Smooth muscle cell of the brain vasculature (primary cell): ENCODE measurements at places on chromosomes 12 and 14.

DNA sequence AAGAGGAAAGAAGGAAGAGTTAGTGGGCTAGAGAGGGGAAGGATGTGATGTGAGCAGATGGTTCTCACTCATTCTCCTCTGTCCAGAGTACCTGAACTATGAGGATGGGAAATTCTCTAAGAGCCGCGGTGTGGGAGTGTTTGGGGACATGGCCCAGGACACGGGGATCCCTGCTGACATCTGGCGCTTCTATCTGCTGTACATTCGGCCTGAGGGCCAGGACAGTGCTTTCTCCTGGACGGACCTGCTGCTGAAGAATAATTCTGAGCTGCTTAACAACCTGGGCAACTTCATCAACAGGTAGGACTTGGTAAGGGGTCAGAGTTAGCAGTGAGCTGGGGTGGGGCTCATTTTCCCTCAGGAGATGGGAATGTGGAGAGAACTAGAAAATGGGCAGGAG lies 7.6 kb downstream of the DDIT3 start:
- DNase-seq: no peak

GRCh38 chr12:92110083-92110640 lies 35.5 kb downstream of the BTG1 start:
- DNase-seq: no peak

- no peak for DNase-seq
Observed at GRCh38 chr12:6699989-6700645, 498 bp downstream of the PIANP start.

DNA sequence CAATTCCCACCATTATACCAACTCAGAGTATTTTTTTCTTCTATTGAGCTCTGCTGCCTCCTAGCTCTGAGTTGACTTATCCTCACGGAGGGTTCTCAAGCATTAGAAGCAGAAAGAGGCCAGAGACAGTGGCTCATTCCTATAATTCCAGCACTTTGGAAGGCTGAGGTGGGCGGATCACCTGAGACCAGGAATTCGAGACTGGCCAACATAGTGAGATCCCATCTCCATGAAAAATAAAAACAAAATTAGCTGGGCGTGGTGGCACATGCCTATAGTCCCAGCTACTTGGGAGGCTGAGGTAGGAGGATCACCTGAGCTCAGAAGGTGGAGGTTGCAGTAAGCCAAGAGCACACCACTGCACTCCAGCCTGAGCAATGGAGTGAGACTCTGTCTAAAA lies 21.0 kb downstream of the HPD start:
- no peak for DNase-seq

DNA sequence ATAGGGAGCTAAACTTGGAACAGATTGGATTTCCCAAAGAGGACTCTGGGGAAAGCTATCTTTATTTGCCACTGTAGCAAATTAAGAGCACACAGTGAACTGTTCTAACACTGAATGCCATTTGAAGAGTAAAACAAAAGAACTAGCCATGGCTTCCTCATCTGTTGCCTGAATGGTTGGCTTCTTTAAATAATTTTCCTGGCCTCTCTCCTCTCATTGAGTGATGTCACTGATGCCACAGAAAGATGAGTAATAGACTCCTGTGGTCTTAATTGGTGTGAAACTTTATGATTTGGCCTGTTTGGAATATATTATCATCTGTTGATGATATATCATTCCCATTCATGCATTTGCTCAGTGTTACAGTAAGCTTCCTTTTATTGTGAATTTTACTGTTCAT lies 42.5 kb downstream of the WDR20 start:
- DNase-seq: no peak

- no peak for DNase-seq
Observed at GRCh38 chr12:673849-674248, 10.6 kb upstream of the NINJ2 start.

- DNase-seq: no peak
Observed at GRCh38 chr12:62848418-62848817, 86.5 kb downstream of the PPM1H start.

DNA sequence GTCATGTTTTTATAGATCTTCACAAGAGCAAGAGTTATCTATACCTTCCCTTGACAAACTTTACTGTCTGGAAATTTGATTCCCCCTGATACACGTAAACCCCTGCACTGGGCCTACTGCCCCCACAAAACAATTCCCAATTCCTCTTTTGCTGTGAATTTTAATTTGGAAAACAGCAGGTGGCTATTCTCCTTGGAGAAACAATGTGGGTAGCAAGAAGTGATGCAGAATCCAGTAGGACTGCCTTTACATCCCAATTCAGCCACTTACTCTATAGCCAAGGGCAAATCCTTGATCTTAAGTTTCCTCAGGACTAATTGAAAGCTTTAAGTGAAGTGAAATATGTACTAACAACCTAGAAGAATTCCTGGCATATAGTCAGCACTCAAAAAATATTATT lies 129.3 kb downstream of the ACSS3 start:
- DNase-seq: no peak

GRCh38 chr14:105600939-105601359 lies 74.6 kb downstream of the TMEM121 start:
- DNase-seq: no peak

GRCh38 chr12:119153477-119154434 lies 25.0 kb upstream of the HSPB8 start:
- DNase-seq: no peak

- no peak for DNase-seq
Observed at GRCh38 chr14:93748208-93749075, 39.8 kb downstream of the PRIMA1 start.

GRCh38 chr14:34750670-34751069 lies 36.3 kb upstream of the CFL2 start:
- DNase-seq: peak; percentile 17

DNA sequence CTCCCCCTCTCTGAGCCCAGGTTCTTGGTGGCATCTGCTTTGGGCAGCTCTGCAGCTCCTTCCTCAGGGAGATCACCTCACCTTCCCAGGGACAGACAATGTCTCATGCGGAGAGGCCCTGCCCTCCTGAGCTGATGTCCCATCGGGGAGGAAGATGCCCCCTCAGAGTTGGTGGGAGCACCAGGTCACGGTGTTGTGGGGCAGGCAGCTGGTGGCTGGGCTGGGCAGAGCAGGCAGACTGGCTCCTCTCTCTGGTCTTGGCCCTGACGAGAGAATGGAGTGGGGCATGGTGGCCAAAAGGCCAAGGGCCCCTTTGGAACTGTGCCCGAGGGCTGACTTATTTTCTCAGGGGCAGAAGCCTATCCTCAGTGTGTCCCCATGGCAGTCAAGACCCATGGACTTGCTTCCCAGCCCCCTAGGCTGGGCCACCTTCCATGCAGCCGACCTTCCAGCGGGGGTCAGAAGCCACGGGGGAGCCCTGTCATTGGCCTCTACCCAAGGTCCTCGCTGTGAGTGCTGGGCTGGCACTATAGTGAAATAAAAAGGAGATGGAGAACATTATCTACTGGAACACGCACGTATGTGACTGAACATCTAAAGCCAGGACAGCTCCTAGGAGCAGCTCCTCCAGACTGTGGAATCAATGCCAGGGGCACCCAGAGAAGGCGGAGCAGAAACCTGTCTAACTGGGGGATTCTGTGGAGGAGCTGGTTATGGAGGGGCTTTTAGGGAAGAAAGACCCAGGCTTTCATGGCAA lies 21.9 kb downstream of the PPP2R5C start:
- no peak for DNase-seq

DNA sequence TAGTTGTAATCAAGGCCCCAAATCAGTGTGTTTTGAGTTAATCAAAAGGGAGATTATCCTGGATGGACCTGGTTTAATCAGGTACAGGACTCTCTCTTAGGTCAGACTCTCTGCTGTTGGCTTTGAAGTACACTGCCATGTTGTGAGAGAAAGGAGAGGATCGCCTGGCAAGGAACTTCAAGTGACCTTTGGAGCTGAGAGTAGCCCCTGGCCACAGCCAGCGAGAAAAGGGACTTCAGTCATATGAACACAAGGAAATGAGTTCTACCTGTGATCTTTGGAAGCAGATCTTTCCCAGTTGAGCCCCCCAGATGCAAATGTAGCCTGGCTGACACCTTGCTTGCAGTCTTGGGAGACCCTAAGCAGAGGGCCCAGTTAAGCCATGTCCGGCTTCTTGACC lies 68.3 kb upstream of the CPM start:
- no peak for DNase-seq

GRCh38 chr12:10243818-10244520 lies 31.3 kb downstream of the GABARAPL1 start:
- DNase-seq: no peak

DNA sequence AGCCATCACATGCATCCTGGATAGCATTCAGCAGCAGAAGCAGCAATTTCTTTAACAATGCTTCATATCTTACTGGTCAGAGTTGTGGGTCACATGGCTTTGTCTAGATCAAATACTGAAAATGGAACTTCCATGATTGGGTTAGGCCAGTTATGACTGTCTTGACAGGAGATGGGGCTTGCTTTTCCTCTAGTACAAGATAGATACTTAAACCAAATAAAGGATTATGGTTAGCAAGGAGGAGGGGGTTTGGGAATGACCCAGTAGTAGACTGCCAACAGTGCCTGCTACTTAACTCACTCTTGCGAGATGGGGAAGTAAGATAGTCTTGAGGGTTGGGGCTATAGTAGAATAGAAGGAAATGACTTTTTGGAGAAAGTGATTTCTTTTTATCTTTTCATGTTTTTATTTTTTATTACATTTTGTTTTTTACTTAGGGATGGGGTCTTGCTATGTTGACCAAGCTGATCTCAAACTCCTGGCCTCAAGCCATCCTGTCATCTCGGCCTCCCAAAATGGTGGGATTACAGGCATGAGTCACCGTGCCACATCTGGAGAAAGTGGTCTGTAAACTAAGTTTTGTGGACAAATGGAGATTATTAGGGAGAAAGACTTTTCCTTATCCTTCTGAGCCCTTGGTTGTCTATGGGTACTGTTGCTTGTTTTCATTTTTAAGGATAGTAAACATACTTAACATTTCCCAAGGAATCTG lies 37.6 kb downstream of the WNK1 start:
- no peak for DNase-seq

DNA sequence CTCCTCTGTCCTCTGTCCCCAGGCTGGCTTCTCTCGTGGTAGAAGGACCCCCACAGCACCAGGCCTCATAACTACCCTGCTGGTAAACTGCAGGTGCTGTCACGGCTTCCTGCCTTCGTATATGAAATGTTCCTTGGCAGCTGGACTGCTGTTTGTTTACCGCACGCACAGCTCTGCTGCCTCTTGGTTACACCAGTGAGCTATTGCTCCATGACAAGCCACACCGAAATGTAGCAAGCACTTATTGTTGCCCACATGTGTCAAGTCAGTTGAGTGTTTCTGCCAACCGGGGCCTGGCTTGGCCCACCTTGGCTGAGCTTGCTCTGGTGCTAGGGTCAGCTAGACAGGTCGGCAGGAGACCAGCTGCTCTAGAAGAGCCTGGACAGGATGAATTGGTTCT lies 21.7 kb upstream of the TCL1B start:
- no peak for DNase-seq

- peak; percentile 85 for DNase-seq
Observed at GRCh38 chr12:123126294-123127181, 24.4 kb downstream of the PITPNM2 start.

- DNase-seq: no peak
Observed at GRCh38 chr14:60116181-60116580, 24.5 kb downstream of the PCNX4 start.

DNA sequence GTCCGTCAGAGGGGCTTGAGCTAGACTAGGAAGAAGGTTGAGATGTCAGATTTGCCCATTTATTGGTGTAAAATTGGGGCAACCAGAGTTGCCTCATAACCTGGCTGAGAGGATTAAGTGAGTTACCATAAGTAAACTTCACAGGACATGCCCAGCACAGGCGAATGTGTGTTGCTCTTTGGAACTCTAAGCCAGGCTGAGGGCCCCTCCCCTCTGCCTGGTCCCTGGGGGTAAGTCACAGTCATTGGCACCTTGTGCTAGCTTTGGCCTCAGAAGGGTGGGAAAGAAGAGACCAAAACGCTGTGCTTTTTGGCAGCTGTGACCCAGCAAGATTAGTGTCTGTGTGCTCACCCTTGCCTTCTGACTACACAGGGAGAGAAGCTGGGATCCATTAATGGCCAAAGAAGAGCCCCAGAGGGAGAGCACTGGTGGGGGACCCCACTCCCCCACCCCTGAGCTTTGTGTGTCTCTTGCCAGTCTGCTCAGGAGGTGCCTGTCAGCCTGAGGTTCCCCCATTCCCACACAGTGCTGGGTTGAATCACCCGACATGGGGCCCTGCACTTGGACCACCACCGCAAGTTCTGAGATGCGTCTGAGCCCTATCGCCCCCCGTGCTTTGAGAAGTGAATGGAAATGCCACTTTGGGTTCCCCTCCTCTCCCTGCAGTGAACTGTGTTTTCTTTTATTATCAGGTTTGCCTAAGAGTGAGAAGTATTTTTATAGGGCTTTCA lies 74.1 kb downstream of the CACNA1C start:
- no peak for DNase-seq

- DNase-seq: no peak
Observed at GRCh38 chr12:129641926-129642325, 261.9 kb downstream of the TMEM132D start.

DNA sequence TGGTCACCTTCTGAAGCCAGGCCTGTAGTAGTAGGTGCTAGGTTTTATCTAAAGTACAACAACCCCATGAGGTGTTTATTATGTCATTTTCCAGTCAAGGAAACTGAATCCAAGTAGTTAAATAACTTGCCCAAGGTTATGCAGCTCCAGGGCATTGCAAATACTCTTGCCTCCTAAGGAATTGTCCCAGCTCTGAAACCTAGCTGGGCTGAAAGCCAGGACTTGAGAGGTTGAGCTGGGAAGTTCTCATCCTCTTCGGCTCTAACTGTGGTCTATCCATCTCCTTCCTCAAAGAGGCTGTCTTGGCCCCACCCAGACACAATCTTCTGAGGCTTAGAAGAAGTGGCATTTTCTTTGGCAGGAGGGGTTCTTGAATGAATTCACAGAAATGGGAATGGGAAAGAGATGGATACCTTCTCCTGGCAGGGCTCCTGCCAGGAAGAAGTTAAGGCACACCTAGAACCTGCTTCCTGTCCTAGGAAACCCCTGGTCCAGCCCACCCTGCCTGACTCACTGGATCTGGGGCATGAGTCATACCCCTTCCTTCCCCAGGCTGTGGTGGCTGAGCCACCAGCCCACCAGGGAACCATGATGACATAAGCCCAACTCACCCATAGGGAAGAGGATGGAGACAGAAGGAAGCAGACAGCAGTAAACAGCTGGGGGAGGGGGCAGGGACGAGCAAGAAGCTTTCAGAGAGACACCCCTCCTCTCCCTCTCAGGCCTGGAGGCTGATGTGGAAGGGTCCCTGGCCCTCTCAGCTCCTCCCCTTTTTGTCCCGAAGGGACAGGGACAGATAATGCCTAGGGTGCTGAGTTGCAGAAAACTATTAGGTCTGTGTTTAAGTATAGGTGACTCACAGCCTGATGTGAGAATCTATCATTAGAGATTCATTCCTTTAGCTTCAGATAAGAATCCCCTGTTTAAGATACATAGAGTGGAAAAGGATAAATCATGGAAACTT lies 2.1 kb upstream of the PLEK2 start:
- peak; percentile 43 for DNase-seq

- no peak for DNase-seq
Observed at GRCh38 chr14:77741438-77741837, 19.5 kb downstream of the SNW1 start.

GRCh38 chr14:69891422-69891821 lies 12.2 kb downstream of the SMOC1 start:
- no peak for DNase-seq

GRCh38 chr14:87002776-87003175 lies 990.2 kb downstream of the GALC start:
- no peak for DNase-seq

- DNase-seq: no peak
Observed at GRCh38 chr12:47205532-47206449, 126.0 kb upstream of the AMIGO2 start.

GRCh38 chr14:93950948-93951634 lies 23.9 kb downstream of the FAM181A start:
- no peak for DNase-seq

GRCh38 chr12:51829011-51829481 lies 19.5 kb downstream of the FIGNL2 start:
- DNase-seq: no peak
